Stimulated activated CD4-positive, alpha-beta T cell treated with anti-CD3 and anti-CD28 coated beads, Interleukin-4, amount 100 ng/mL, for 1 hour (primary cell): ENCODE measurements at places on chromosomes 5 and 9.

DNA sequence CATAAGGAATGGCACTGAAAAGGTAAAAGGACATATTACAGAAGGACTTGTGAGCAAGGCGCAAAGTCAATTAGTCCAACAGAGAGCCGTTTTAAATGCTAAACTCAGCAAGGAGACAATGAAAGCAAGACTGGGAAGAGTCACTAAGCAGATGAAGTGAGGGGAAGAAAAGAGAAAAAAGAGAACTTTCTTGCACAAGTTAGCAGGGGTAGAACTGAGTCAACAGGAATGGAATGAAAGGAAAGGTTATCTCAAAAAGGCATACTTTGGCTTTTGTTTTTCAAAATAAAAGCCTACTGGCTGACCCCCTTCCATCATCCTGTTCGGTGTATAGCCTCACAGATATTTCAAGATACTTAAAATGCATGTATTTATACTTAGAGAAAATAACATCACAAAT is 75.0 kb downstream of the NR6A1 start:
- no peak for DNase-seq

DNA sequence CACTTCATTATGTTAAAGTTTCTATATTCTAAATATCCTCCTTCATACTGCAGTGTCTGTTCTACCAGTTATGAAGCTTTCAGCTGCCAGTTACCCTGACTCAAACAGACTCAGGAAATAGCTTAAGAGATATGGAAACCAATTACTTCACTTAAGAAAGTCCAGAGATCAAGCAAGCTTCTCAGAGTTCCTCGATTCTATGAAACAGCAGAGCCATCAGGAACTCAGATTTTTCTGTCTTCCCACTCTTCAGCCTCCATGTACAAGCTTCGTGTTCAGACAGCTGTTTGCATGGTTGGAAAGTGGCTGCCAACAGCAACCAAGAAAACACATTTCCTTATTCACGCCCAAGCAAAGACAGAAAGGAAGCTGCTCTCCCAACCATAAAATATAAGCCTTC is 216.1 kb downstream of the ACTL7B start:
- DNase-seq, result no peak

GRCh38 chr9:123812984-123813383 is 116.9 kb downstream of the DENND1A start:
- DNase-seq, result no peak

DNA sequence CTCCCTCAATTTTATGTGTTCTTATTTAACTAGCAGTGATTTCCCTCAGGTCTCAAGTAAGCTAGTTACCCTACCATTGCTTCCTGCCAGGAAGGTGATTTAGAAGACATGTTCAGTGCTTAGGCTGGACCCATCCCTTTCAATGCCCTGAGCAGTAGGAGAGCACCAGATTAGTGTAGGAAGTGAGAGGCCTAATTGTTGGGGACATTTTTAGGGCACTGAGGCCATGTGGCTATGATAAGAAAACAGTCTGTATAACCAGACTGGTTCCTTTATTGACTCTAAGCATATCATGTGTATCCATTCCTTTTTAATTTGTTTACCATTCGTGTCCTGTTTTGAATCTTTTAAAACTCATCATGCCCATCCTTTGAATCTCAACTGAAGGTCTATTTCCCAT is 312.3 kb upstream of the PRR16 start:
- DNase-seq, result no peak

DNA sequence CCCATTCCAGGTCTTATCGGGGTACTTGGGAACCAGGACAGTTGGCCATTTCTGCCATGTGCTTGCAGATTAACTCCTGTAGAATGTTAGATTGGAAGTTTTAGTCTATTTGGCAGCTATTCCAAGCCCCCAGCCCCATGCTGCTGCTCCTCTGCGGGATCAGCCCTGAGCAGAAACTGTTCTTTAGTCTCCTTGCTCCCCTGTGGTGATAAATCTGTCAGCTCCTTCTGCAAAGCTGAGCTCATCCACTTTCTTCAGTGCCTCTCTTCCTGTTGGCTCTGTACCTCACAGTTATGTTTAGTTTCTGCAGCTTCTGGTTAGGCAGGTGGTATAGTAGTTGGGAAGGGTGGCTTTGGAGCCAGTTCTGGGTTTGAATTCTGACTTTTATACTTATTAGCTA is 170.4 kb downstream of the GRIA1 start:
- DNase-seq, result no peak

DNA sequence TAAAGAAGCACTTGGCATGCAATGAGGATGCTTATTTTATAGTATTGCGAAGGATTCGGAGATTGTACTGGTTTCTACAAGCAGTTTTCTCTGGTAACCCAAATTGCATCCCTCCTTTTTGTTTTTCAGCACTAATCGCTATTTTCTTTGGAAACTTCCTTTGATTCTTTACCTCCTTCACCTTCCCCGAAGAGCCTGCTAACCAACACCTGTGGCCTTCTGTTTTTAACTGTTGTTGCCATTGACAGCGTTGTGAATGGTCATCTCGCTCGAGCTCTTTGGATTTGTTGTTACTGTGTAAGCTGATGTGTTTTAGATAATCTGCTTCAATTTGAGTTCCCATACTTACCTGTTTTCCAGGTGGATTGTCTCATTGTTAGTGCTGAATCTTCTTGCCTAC is 1.1 kb downstream of the CNOT6 start:
- DNase-seq, result no peak

DNA sequence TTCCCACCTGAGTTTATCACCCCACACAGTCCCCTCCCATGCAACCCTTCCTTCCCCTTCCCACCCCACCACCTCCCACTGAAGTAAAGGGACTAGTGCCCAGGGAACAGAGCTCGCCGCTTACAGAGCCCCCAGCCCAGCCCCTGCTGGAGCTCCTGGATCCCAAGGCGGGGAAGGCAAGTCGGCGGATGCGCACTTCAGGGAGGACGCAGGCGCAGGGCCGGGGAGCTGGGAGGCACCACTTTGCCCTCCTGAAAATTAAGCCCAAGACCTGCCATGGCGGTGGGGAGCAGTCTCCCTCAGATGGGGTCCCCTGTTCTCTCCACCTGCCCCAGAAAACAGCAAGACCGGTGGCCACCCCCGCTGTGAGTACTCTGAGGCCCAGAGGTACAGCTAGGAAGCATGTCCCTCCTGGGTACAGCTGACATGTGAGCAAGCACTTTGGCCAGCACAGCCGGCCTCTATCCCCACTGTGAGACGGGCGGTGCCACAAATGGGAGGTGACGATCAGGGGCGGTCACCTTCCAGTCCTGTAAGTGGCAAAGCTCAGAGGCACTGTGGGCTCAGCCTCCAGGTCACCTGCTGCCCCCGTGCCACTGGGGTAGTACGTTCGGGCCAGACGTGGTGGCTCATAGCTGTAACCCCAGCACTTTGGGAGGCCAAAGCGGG is 45.9 kb downstream of the COL23A1 start:
- no peak for DNase-seq

DNA sequence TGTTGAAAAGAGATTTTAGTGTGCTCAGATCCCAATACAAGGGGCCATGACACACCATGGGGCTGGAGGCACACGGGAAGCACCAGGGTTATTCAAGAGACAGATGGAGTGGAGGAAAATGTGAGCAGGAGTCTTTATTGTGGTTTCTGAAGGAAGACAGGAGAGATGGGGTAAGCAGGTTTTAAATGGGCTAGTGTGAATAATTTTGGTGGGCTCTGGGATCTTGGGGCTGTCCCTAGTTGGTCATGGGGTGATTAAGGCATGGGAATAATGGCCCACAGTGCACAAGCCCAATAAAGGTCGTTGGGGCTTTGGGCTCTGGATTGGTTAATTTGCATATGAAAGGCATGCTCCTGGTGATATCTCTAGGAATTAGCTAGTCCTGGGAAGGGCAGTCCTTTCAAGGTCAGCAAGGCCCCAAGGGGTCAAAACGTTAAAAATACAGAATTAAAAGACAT is 3.6 kb upstream of the SCGB3A2 start:
- no peak for DNase-seq

DNA sequence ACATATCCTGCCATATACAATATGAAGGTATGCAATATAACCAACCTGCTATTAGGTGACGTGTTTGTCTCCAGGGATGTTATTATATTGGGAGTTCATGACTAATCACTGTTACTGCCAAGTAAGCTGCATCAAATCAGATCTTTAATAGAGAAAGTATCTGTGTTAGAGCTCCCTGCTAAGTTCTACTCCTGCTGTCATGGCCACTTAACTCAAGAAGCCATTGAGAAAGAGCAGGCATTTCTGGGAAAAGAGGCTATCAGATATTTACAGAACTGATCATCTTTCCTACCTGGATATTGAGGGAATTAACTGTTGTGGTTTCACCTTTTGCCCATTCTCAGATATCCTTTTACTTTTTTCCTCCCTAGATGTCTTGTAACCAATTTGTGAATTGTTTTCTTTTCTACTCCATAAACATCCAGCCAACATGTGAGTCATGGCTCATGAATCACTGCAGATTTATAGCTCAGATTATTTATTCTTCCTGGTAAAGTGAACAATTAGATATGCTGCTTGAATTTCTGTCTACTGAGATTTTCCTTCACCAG is 634.8 kb upstream of the FAM174A start:
- no peak for DNase-seq

DNA sequence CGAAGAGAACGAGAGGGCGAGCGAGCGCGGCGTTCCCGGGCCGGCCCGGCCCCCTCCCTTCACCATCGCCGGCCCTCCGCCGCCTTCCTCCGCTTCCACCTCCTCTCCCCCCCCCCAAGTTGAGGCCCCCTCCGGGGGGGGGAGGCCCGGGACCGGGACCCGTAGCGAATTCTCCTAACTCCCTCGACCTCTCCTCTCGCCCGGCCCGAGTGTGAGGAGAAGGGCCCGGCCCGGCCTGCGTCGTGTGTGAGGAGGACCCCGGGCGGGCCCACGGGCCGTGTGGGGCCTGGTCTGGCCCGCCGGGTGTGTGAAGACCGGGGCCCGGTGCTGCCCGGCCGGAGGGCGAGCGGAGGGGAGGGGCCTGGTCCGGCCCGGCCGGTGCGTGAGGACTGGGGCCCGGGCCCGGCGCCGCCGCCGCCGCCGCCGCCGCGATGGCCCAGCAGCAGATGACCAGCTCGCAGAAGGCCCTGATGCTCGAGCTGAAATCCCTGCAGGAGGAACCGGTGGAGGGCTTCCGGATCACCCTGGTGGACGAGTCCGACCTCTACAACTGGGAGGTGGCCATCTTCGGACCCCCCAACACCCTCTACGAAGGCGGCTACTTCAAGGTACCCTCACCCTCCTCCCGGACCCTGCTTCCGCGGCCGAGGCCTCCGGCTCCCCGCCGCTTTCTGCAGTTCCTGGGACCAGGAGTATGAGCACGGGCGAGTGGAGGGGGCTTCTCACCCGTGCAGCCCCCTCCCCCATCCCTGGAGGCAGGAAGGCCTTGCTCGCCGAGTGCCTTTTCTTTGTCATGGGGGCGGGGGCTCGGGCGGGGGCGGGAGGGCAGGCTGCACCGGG is 587 bp downstream of the UBE2R2 start:
- peak; percentile 47 for DNase-seq

GRCh38 chr5:140242099-140242498 is 60.8 kb downstream of the PFDN1 start:
- no peak for DNase-seq

- DNase-seq, result no peak
Measured at GRCh38 chr5:87246061-87246460, 21.6 kb upstream of the RASA1 start.

DNA sequence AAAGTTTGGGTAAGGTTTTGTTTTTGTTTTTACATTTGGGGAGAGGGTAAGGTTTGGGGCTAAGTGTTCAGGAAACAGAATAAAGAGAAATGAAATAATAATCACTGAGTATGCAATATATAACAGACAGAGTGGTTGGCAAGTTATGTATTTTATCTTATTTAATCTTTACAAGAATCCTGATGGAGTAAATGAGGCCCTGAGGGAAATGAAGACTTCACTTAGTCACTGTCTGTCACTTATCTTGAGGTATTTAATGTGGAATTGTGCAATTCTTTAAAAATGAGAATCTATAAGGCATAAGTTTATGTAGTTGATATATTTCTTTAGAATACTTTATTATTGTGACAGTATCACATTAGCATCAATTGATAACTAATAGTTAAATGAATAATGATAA is 48.1 kb downstream of the TEK start:
- no peak for DNase-seq

DNA sequence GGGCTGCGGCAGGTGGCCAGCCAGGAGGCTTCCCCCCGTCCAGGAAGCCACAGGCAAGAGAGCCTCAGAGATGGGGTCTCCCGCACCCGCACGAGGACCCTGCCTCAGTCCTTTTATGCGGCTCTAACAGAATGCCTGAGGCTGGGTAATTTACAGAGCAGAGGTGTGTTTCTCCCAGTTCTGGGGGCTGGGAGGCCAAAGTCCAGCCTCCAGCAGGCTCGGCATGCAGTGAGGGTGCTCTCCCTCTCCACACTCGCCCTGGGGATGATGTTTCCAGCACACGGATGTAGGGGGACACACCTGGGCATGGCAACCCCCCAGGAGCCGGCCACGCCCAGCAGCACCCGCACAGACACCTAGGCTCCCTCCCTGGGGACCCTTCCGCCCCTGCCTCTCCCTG is 95.4 kb upstream of the PPP1R26 start:
- no peak for DNase-seq

DNA sequence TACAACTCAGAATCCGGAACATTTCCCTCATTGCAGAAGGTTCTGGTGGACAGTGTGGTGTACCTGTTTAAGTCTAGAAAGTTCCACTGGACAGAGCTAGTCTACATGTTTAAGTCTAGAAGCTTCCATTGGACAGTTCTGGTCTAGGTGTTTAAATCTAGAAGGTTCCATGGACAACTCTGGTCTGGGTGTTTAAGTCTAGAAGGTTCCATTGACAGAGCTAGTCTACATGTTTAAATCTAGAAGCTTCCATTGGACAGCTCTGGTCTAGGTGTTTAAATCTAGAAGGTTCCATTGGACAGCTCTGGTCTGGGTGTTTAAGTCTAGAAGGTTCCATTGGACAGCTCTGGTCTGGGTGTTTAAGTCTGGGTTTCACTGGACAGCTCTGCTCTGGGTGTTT is 25.0 kb downstream of the CCDC187 start:
- no peak for DNase-seq

DNA sequence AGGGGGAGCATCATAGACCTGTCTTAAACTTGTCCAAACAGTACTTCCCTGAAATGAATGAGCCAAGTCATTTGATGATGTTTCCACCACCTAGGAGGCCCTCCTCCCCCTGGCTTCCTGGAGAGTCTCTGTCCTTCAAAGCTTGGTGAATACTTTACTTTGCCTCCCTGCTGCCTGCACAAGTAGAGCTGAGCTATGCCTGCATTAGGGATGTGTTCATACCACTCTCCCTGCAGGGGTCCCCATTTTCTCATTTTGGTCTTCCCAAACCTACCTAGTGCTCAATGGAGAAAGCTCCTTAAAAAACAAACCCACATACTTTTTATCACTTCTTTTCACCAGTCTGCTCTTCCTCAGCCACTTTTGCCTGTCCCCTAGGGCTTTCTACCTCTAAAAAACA is 7.7 kb downstream of the CCNI2 start:
- DNase-seq, result no peak

DNA sequence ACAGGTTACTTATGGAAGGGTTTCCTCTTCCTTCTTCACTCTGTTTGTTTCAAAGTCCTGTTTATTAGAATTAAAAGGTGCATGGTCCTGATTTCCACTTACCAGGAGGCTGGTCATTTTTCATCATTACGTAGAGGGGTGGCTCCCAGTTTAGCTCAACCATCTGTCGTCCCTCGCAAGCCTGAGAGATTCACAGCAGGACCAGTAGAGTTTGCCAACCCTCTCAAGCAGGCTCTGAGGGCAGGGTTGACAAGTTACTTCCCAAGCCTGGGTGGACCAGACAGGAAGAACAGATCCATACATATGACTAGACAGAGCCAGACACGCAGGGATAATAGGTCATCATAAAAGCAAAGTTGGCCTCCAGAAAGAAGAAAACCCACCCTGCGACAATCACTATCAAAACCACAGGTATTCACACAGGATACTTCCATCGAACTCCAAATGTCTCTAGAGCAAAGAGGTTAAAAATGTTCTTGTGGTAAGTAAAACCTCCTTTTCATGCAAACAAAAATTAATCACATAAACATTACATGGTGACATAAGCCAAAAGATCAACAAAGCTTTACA is 151.9 kb downstream of the ELAVL2 start:
- DNase-seq, result no peak
